ENCODE measurements at places on chromosomes 2 and 18.
A peak's percentile ranks its signal among the peaks of the same experiment; 100 is the strongest.

GRCh38 chr2:8862230-8862629 is 24.8 kb upstream of the KIDINS220 start:
- H3K27me3 ChIP-seq, result no peaks in the 10 kb centered on the region
- H3K4me3 ChIP-seq, result no peak overlapping the region
- no peak overlapping the region for H3K27ac ChIP-seq
- no peak for DNase-seq
- H3K36me3 ChIP-seq, result peaks cover 15% of the 10 kb centered on the region

DNA sequence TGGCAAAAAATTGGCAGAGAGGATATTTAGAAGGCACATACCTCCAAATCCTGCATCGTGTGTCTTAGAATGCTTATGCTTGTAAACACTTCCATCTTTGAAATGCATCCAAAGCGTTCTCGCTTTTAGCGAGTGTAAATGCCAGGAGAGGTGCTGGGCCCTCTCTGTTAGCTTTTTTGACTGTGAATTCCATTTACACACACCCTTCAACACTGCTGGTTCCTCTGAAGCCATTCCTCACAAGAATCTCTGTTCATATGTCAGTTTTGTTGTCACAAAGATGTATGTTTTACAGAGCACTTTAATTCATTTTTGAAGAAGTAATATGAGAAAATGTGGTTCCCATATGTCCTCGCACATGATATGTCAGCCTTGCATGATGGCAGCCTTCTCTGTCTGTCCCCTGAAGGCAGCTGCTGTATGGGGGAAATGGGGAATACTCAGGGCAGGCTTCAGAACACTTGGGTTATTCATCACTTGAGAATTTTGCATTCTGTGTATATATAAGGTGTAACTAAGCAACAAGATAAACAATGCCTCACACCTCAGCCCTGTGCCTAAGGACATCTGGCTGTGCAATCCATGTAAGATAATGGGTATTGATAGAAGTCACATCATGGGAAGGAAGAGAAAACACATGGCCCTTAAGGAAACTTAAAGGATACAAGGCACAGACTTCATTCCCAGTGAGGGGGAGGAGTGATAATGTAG is 52.3 kb downstream of the RAB27B start:
- H3K27me3 ChIP-seq, result no peaks in the 10 kb centered on the region
- H3K4me1 ChIP-seq, result no peaks in the 10 kb centered on the region
- H3K4me3 ChIP-seq, result no peak overlapping the region
- no peak for DNase-seq

DNA sequence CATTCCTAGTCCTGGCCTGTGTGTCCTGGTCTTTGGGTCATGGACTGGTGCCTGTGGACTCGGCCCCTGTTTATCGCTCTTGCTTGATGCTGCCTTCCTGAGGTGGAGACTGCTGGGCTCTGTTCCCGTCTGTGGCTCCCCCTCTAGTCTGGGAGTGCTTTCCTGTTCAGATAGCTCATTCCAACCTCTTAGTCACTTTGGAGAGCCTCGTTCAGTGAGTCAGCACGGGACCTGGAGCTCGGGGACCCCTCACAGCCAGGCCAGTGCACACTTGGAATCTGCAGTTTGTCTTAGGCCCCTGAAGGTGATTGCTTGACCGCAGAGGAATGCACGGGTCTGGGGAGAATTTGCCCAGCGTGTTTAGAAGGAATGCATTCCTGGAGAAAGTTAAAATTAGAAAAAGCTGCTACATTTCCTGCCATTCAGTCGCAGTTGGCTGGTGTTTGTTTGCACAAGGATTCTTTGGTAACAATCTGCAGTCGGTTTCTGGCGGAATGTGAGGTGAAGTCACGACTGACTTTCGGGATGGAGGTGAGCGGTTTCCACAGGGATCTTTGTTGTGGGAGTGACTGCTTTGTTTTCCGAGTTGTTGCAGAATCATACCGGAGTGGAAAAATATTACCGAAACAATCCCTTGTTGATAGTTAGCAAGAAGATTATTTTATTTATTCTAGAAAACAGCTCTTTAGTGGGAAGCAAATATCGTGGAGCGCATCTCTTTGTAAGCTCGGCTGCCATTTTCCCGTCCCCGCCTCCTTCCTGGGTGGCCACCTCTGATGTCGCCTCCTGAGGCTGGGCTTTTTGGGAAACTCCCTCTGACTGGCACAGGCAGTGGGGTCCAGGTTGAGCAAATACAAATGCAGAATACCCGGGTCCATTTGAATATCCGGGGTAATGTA is 29.6 kb downstream of the SH3BP4 start:
- peak overlapping the region; percentile 86 for H3K27ac ChIP-seq
- peak overlapping the region; percentile 32 for H3K4me3 ChIP-seq
- peak; percentile 79 for DNase-seq
- H3K27me3 ChIP-seq, result no peaks in the 10 kb centered on the region

DNA sequence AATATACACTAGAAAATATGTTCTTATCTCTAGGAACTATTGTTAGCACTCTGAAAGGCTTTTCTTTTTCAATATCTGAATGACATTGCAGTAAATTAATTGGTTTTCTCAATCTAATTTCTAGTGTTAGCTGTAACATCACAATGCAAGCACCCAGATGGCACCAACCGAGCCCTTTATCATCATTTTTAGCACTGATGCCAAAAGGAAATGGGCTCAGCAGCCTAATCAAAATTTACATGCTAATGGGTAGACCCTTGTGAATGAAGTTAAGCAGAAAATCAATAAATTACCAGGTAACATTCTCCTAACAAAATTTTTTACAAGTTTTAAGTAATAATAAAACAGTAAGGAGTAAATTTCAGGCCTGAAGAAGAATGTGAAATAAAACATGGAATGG is 53.5 kb upstream of the PGAP1 start:
- no peaks in the 10 kb centered on the region for H3K4me1 ChIP-seq
- H3K4me3 ChIP-seq, result no peak overlapping the region
- H3K27ac ChIP-seq, result no peak overlapping the region
- no peak for DNase-seq
- no peaks in the 10 kb centered on the region for H3K27me3 ChIP-seq

- no peaks in the 10 kb centered on the region for H3K27me3 ChIP-seq
- peak overlapping the region; percentile 81 for H3K27ac ChIP-seq
- H3K4me1 ChIP-seq, result peaks cover 40% of the 10 kb centered on the region
- no peaks in the 10 kb centered on the region for H3K36me3 ChIP-seq
- no peak overlapping the region for H3K4me3 ChIP-seq
Observed at GRCh38 chr2:46812361-46813019, 103.1 kb downstream of the MCFD2 start.

DNA sequence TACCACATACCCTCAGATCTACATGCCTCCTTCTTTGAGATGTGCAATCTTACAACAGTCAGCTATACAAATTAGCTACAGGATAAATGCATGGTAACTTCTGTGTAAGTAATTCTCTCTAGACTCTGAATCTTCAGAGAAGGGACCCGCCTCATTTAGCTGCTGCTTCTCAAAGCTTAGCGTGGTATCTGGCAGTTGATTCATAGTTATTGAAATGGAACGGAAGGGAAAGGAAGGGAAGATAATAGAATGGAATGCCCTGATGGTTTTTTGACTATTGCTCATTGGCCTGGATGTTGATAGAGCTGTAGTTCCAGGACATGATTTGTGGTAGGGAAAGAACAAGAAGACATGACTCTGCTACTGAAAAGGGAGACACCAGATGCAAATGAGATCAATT is 498.1 kb upstream of the CRIM1 start:
- no peaks in the 10 kb centered on the region for H3K4me1 ChIP-seq
- H3K27ac ChIP-seq, result no peak overlapping the region
- H3K27me3 ChIP-seq, result no peaks in the 10 kb centered on the region
- no peaks in the 10 kb centered on the region for H3K36me3 ChIP-seq

DNA sequence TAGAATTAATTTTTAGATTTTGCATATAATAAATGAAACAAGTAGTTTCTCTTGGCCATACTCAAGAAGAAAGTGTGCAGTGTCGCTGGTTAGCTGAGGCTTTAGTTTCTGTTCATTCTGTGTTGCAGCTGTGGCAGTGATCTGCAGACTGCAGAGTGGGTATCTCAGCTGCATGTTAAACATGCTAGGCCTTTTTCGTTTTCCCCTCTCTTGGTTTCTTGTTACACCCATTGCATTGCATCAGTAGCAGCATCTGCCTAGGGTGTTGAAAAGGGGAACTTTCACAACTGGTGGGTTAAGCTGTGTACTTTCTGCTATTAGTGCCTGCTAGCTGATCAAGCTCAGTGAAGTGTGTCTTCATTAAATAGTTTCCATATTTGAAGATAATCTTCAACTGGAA is 51.3 kb downstream of the ACSL3 start:
- DNase-seq, result no peak
- H3K27ac ChIP-seq, result no peak overlapping the region
- H3K27me3 ChIP-seq, result no peaks in the 10 kb centered on the region
- no peak overlapping the region for H3K4me3 ChIP-seq

DNA sequence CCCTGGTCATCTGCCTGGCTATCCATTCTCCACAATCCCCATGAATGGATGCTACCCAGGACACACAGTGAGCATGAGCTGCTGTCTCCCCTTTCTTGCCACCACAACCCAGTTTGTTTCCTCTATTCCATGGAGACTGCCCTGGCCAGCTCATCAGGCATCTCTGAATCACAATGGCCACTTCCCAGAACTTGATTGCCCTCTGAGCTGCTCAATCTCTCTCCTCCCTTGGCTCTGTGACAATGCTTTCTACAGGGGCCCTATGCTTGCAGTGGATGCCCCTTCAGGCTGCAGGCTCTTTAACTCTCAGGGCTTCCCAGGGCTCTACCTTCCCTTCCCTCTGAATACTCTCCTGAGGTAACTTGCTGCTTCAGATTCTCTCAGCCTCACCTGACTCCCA is 14.4 kb upstream of the SLC4A5 start:
- no peak overlapping the region for H3K27ac ChIP-seq
- no peaks in the 10 kb centered on the region for H3K4me1 ChIP-seq
- H3K27me3 ChIP-seq, result no peaks in the 10 kb centered on the region
- H3K4me3 ChIP-seq, result no peak overlapping the region

DNA sequence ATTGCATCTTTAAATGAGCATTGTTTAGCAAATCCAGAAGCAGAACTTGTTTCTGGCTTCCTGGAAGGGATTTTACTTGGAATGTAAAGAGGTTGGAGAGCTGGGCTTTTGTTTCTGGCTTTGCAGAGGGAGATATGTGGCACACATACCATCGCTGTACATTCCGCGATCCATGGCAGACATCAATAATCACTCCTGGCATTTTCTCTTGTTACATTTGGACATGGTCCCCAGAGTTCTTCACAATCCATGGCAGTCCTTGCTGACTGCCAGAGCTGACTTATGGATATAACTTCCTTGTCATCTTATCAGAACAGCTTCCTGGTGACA is 445.6 kb upstream of the SPRED2 start:
- no peak overlapping the region for H3K4me3 ChIP-seq
- no peak overlapping the region for H3K27ac ChIP-seq
- no peaks in the 10 kb centered on the region for H3K27me3 ChIP-seq
- DNase-seq, result no peak
- H3K36me3 ChIP-seq, result no peaks in the 10 kb centered on the region
- H3K4me1 ChIP-seq, result no peaks in the 10 kb centered on the region

DNA sequence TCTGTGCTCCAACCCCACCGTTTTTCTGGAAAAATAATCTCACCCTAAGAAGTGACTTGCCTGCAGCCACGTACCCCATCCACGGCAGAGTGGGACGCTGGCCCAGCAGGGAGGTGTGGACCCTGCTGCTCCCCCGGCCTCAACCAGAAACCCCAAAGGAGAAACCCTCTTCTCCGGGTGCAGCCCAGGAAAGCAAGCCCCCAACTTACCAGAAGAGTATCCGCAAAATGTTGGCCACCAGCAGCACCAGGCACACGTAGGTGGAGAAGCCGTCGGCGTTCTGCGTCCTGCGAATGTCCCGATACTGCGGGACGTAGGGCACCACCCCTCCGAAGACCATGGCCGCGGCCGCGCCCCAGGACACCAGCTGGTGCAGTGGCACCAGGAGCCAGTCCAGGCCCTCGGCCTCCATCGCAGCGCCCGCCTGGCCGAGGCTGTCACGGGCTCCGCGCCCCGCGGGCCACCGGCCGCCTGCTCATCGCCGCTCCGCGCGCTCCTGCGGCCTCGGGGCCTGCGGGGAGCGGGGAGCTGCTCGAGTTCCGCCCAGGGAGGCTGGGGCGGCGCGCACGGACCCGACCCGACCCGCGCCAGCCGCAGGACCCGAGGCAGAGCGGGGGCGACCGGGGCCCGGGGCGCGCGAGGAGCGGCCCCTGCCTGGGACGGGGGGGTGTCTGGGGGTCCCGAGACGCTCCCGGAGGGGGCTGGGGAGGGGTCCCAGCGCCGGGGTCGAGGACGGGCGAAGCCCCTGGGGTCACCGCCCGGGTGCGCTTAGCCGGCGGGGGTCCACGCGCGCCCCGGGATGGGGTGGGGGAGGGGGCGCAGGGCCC is 725 bp downstream of the SLC66A2 start:
- peaks cover 10% of the 10 kb centered on the region for H3K36me3 ChIP-seq
- H3K4me1 ChIP-seq, result peaks cover 23% of the 10 kb centered on the region
- H3K27me3 ChIP-seq, result no peaks in the 10 kb centered on the region

DNA sequence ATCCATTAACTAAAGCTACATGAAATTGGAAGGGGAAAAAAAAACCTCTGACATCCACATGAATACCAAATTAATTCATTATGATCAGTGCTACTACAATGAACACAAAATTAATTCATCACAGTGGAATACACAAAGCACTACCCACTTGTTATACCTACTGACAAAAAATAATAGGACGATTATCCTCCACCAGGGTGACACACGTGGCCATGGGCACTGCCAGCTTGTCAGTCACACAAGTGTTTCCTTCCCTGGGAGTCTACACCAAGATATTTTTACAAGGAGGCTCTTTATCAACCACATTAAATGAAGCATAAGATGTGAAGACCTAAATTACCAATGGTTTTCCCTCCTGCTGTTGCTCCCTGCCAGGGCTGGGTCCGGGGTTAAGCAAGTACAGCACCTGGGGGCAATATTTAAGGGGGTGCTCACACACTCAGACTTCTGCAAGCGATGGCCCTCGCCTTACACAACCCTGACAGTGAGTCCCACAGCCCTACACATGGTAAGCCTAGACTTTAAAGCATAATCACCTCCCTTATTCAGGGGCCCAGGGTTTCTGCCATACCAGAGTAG is 90.1 kb downstream of the TCF4 start:
- no peaks in the 10 kb centered on the region for H3K36me3 ChIP-seq
- H3K27ac ChIP-seq, result no peak overlapping the region
- DNase-seq, result no peak
- H3K27me3 ChIP-seq, result no peaks in the 10 kb centered on the region
- H3K4me1 ChIP-seq, result peaks cover 11% of the 10 kb centered on the region

- H3K27ac ChIP-seq, result no peak overlapping the region
- no peak for DNase-seq
- H3K36me3 ChIP-seq, result no peaks in the 10 kb centered on the region
- H3K27me3 ChIP-seq, result no peaks in the 10 kb centered on the region
Observed at GRCh38 chr2:127545189-127545588, 9.7 kb downstream of the MYO7B start.

GRCh38 chr2:12717191-12718014 is 667 bp downstream of the TRIB2 start:
- H3K27ac ChIP-seq, result peak overlapping the region; percentile 90
- H3K4me1 ChIP-seq, result peaks cover 39% of the 10 kb centered on the region
- H3K4me3 ChIP-seq, result peak overlapping the region; percentile 88
- no peaks in the 10 kb centered on the region for H3K36me3 ChIP-seq

DNA sequence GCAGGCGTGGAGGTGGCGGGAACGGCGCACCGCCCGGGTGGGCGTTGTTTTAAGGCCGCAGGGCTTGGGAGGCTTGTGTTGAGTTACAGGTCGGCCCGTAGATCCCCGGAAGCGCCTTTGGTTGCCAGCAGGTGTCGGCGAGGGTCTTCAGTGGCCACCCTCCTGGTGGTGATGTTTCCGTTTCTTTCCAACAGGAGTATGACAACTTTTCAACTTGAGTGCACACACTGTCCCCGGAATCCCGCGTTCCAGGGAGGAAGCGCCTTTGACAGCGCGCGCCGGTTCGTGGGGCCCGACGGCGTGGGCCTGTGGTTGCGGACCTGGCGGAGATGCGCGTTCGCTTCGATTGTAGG is 1.0 kb upstream of the HDAC4 start:
- H3K36me3 ChIP-seq, result no peaks in the 10 kb centered on the region
- peaks cover 31% of the 10 kb centered on the region for H3K4me1 ChIP-seq
- peak overlapping the region; percentile 100 for H3K27ac ChIP-seq
